ENCODE measurements at places on chromosomes 2 and 18.
A peak's percentile ranks its signal among the peaks of the same experiment; 100 is the strongest.

GRCh38 chr2:98009887-98010760 is 14.4 kb upstream of the TMEM131 start:
- DNase-seq = peak; percentile 30

DNA sequence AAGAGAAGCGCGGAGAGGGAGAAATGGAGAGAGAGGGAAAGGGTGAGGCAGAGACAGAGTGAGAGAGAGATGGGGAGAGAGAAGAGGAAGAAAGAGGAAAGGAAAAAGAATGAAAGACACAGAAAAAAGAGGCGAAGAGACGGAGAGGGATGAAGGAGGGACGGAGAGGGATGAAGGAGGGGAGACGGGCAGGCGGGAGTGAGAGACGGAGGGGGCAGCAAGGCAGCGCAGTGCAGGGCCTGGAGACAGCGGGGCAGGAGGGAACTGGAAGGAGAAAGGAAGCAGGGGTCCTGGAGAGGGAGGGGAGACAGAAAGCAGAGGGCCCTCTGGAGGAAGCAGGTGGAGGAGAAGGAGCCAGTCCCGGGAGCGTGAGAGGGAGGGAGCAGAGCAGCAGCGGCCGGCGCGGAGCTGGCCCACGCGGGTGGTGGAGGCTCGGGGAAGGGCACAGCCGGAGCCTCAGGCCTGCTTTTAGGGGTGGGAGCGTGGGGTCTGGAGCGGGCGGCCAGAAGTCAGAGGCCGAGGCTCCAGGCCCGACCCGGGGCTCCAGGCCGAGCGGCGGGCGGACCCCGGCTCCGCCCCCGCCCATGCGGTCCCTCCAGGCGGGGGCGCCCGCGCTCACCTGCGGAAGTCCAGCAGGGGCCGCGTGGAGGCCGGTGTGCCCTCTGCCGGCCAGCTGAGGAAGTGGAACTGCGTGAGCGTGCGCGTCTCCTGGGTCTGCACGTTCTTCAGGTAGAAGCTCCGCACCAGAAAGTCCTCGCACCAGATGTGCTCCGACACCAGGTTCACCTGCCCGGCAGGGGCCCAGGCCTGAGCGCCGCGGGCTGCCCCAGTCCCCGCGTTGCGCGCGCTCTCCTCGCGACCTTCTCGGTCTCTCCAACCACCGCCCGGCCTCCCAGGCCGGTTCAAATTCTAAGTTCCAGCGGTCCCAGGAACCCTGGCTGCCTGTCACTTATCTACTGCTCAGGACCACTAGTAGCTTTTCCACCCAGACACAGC is 14.5 kb downstream of the PTPRN start:
- peak; percentile 69 for DNase-seq

GRCh38 chr18:12015416-12016062 is 34.2 kb downstream of the IMPA2 start:
- no peak for DNase-seq

DNA sequence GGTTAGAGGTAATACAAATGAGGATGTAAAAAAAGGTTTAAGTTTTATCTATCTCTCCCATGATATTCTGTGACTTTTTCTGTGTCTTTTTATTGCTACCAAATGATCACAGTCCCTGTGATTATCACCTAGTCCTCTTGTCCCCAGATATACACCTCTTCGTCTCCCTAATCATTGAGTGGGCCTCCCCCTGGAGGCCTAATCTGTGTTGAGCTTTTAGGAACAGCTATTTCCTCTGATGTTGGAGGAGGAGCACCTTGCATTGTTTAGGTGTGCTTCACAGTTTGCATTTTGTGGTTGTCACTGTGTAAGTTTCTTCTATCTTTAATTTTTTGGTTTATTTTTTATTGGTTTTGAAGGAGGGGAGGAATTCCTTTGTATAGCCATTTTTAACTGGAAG is 33.3 kb downstream of the CCDC85A start:
- DNase-seq = no peak

DNA sequence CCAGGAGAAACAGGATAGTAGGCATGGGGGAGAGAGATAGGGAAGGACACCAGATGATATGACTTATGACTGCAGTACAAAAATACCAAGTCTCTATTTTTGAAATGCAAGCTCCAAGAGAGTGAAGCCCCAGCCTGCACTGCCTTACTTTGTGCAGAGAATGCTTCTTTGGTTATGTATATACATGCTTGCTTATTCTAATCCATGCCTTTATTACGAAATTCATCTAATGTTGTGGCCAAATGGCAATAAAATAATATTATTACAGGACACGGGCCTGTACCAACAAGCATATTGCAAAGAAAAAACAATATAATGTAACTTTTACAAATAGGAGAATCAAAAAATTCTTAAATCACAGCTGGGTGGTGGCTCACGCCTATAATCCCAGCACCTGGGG is 110.8 kb downstream of the BCL11A start:
- peak; percentile 48 for DNase-seq

- DNase-seq = no peak
These were observed 747.4 kb upstream of the SLC8A1 start for GRCh38 chr2:41199334-41199733.

- no peak for DNase-seq
These were observed 50.9 kb upstream of the SPATS2L start for GRCh38 chr2:200255549-200255948.

DNA sequence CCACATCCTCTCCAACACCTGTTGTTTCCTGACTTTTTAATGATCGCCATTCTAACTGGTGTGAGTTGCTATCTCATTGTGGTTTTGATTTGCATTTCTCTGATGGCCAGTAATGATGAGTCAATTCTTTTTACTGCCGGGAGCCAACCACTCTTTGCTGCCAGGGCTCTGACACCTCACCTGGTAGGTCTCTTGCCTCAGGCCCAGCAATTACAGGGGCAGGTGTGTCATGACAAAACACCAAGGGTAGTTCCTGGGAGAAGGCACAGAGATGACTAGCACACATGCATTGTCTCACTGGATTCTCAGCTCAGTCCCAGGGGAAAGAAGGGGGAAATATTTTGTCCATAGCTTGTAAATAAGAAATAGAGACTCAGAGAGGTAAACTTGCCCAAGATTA is 122.3 kb downstream of the CHST9 start:
- DNase-seq = no peak

- no peak for DNase-seq
These were observed 41.8 kb upstream of the PDK1 start for GRCh38 chr2:172513935-172514586.

- DNase-seq = no peak
These were observed 24.9 kb upstream of the ATG16L1 start for GRCh38 chr2:233226511-233227031.

- peak; percentile 64 for DNase-seq
These were observed 81.1 kb upstream of the CD302 start for GRCh38 chr2:159879051-159879604.

DNA sequence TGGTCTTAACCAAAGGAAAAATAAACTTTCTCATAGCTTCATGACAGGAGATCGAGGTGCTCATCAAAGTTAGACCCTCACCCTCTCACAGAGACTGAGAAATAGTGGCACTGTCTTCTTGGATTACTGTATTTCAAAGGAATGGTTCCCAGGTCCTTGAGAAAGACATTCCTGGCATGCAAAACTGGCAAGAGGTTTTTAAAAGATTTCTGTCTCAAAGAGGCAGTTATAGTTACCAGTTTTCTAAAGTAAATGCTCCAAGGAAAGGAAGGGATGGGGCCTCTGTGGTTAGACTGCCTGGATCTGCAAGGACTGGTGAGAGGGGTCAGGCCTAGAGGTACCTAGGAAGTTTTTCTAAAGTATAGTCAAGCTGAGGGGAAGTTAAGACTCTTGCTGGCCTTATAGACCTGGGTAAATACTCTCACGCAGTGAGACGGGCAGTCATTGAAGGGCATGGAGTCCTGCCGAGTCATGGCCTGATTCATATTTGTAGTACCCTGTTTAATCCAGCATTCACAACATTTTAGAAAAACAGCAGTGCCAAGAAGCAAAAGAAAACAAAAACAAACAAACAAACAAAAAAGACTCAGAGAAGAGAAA is 226.1 kb downstream of the DOK6 start:
- peak; percentile 10 for DNase-seq

- no peak for DNase-seq
These were observed 9.0 kb upstream of the HIBCH start for GRCh38 chr2:190328573-190329147.

DNA sequence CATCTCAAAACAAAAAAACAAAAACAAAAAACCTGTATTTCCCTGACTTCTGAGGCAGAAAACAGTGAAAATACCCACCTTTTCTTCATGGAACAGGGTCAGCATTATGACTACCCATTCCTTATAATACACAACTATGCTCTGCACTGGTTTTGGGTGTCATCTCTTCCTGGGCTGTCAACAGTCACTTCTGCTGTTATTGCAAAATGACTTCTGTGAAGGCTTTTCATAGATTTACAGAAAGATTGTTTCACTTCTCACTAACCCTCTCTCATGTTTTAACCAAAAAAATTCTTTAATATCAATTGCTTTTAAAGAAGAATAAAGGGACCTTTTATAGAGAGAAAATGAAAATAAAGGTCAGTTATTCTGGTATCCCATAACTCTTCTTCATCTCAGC is 26.5 kb upstream of the PIK3C3 start:
- DNase-seq = no peak

DNA sequence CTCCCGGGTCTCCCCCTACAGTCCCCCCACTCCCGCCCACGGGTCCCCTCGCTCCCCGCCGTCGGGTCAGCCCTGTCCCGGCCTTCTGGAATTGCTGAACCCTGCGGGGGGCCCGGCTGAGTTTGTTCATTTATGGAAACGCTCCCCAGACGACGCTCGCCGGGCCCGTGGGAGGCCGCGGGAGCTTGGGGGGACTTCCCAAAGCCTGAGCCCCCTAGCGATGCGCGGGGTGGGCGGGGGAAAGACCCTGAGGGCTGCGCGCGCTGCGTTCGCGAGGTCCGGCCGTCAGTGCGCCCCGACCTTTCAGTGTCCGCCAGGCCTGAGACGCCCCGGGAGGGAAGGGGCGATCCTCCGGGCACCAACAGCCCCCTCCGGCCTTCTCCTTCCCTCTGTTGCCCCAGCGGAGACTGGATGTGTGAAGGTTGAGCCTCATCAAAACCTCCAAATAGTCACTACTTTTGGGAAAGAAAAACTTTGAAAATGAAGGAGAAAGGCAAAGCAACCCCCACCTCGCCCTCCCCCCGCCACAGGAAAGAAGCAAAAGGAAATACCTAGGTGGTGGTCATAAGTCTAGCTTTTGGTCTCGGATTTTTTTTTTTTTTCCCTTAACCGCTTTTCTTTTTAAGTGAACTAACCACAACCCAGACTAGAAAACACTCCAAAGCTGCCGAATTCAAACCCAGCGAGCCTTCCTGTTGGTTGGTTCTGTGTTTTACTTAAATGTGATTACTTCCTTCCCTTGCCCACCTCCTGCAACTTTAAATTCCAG is 509 bp upstream of the CYS1 start:
- no peak for DNase-seq

DNA sequence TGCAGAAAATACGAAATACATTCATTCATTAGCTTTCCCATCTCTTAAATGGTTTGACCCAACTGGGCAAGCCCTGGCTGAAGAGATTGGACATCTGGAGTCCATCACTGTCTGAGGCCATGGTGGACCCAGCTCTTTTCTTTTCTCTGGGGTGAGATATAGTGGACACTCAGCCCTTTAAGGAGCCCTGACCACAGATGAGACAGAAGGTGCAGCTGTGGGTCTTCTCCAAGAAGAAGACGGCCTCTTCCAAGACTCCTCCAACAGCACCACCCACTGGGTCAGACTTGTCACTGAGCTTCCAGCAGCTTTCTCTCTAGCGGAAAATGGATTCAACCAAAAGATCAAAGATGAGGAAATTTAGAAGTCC is 27.2 kb downstream of the TWIST2 start:
- no peak for DNase-seq

DNA sequence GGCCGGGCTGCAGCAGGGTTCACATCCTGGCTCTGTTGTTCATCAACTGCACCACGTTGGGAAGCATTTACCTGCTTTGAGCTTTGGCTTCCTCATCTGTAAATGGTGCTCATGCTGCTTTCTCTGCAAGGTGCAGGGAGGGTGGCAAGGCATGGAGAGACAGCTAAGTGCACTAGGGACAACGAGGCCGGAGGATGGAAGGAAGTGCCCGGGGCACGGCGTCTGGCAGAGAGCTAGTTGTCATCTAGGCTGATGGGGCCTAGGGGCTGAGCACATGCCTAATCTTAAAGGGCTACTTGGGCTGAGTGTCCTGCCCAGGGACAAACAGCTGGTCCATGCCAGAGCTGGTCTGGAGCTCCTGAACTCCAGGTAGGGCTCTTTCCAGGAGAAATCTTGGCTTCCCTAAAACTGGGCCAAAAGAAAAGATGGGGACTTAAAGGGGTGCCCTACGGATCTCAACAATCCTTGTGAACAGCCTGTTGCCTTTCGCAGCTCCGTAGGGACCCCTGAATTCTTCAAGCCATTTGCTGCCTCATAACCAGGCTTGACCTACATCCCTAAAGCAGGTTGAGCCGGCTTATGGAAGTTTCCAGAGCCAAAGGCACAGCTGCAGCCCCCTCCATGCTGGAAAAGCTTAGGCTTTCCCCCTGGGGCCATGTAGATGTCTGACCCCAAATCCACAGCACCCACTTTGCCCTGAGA is 130.8 kb downstream of the SMAD7 start:
- DNase-seq = no peak

- DNase-seq = peak; percentile 59
These were observed 517.0 kb downstream of the PTPRM start for GRCh38 chr18:8084160-8084559.

DNA sequence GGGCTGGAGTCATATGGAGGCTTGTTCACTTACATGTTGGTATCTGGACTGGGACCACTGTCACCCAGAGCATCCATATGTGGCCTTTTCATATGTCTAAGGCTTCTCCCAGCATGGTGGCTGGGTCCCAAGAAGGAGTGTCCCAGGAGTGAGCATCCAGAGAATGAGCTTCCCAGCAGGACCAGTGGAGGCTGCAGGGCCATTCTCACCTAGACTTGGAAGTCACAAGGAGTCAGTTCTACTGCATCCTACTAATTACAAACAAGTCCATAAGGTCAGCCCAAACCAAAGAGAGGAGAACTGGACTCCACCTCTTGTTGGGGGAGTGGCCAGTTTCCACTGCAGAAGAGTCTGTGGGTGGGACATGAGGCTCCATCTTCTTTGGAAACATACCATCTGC is 5.1 kb upstream of the TEX51 start:
- no peak for DNase-seq

- DNase-seq = peak; percentile 55
These were observed 115.8 kb upstream of the MGAT5 start for GRCh38 chr2:134138115-134138514.

DNA sequence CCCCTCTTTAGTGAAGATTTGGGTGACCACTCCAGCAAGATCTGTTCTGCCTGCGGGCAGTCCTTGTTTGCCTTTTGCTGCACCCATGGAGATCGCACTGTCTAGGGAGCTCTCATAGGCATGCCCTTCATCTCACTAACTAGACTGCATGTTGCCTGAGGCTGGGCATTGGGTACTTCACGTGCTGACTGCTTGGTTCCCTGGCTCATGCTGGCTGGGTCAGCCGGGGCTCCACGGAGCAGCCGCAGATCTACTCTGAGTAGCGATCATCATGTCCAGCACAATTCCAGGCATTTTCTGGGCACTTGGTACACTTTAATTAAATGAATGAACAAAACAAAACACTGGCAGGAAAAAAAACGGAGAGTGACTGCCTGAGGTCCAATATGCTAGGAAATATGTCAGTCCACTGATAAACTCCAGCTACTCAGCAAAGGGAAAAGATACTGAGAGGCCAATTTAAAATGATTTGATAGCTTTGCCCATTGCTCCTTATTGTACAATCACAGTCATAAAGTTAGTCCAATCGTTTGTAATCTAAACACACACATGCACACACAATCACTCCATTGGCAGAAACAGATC is 220.3 kb downstream of the C1D start:
- no peak for DNase-seq

Data from fibroblast of skin of back (primary cell).